ENCODE measurements at places on chromosomes 16 and 17.
A peak's percentile ranks its signal among the peaks of the same experiment; 100 is the strongest.

- no peak for DNase-seq
These were observed 612 bp downstream of the CISD3 start for GRCh38 chr17:38730526-38731379.

DNA sequence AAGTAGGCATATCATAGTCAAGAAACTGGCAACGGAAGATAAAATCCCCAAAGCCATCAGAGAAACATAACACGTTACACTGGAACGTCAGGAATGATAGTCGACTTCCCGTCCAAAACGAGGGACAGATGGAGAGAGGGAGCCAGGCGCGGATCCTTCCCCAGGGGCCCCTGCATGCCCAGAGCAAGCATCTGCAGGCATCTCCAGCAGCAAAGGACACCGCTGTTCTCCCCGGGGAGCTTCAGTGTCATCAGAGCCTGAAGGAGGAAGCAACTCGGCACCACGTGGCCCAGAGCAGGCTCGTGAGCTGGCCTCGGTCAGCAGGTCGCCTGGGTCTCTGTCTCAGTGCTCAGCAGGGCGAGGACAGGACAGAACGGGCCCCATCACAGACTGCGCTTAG, 50.1 kb downstream of the LMF1 start:
- DNase-seq = no peak

DNA sequence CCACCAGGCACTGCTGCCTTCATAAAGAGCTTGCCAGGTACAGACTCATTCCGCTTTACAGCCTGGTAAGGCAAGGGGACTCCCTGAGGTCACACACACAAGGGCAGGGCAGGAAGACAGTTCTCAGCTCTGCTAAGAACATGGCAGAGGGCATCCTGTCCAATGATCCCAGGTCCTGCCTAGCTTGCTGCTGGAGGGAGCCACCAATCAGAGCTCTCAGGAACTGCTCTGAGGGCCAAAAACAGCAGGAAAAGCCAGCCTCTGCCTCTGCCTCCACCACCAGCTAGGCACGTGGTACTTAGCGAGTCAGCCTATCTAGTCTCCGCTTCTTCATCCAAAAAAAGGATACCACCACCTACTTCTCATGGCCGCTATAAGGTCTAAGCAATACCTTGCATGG, 66.1 kb downstream of the GTF3C1 start:
- no peak for DNase-seq

DNA sequence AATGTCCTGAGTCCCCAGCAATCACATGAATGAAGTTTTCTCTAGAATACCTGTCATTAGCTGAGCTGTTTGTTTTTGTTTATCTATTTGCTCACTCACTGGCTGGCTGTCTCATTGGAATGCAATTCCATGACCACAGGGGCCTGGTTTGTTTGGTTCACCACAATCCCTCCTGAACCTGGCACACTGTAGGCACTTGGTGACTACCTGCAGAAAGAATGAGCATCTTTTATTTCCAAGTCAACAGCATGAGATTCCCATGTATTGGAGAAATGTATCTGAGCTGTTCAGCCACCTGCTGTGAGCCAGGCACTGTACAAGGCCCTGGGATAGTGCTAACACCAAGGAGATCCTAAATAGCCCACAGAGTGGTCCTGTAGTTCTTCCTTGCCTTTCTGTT, 345.1 kb downstream of the XYLT1 start:
- DNase-seq = no peak

DNA sequence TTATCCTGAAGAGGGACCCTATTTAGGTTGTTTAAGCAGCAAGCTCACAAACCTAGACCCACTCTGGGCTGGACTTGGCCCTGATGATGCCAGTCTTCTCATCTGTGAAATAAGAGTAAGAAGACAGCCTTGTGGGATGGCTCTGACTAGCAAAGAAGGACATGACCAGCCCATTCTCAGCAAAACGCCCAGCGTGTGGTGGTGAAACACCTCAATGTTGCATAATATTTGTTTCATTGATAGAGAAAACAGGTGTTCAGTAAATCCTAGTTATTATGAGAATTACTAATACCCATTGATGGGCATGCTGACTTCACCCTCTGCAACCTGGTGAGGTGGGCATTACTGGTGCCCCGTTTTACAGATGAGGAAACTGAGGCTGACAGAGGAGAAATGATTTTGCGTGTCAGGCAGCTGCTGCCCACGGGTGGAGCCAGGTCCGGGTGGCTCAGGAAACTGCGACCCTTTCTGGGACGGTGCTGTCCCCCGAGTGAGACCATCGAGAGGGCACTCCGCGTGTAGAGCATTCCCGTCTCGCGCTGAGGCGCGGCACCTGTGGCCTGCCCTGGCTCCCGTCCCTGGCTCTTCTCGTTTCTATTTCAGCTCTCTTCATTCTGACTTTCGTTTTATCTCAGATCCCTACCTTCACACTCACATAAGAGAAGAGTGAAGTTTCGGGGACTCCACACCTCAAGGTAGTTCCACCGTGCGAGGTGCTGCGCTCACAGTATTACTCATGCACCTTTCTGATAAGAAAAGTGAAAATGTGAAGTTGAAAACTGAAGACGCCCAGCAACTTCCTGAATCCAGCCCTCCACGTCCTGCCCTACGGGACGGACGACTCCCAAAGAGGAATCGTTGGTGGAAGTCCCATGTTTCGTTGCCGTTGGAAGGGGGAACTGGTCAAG, 48.5 kb downstream of the IRF8 start:
- peak; percentile 71 for DNase-seq

GRCh38 chr17:44747566-44747965, 11.2 kb upstream of the ADAM11 start:
- no peak for DNase-seq

- DNase-seq = no peak
These were observed 868 bp downstream of the KCNJ12 start for GRCh38 chr17:21376759-21377690.

- DNase-seq = no peak
These were observed 47.8 kb downstream of the MRC2 start for GRCh38 chr17:62675260-62675659.

- no peak for DNase-seq
These were observed 662.5 kb upstream of the SOX9 start for GRCh38 chr17:71458322-71458721.

GRCh38 chr16:72126429-72126765, 32.8 kb downstream of the DHX38 start:
- DNase-seq = no peak

All from GM18507 (cell line).